ENCODE measurements at places on chromosomes 3 and 15. TPM values are rescaled to one million over a fixed set of nuclear protein-coding genes. Genes with fewer than 3 reads are reported as not detected.

ARGFX gene
- not detected for polyA plus RNA-seq

PYGO1 gene
- polyA plus RNA-seq: not detected

DNA sequence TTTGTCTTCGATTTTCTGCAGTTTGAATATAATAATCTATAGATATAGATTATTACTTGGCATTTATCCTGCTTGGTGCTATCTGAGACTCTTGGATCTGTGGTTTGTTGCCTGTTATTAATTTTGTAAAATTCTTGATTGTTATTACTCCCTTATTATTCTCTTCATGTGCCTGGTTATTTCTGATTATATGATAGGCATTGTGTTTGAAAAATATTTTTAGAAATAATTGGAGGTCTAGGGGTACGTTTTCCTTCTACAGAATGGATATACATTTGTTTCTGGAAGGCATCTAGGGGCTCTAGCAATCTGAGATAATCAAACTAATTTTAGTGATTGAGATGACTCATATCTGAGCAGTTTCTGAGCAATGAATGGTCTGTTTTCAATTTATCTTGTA, 14.9 kb upstream of the CELF6 start:
- DNase-seq: no peak
- H3K27ac ChIP-seq: no peak overlapping the region
- no peak overlapping the region for H3K4me3 ChIP-seq
- H3K36me3 ChIP-seq: peaks cover 15% of the 10 kb centered on the region
- peaks cover 5% of the 10 kb centered on the region for H3K27me3 ChIP-seq
- H3K4me1 ChIP-seq: no peaks in the 10 kb centered on the region

DNA sequence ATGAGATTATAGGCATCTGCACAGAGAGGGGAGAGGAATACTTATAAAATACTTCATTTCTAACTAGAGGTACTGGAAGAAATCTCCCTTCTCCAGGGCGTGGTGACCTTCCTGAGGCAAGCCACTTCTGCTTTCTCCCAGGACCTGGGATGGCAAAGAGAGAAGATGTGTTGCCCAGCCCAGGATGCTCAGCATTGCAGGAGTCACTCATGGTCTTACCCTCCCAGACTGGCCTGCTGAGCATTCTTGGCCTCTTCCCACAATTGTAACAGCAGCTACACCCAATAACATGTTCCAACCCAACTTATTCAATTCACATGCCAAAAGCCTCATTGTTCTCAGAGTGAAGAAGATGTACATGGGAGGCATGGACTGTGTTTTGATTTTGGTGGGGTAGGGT, 37.9 kb downstream of the IL20RB start:
- no peaks in the 10 kb centered on the region for H3K4me1 ChIP-seq
- no peak overlapping the region for H3K27ac ChIP-seq
- H3K4me3 ChIP-seq: no peak overlapping the region
- H3K36me3 ChIP-seq: peaks cover 5% of the 10 kb centered on the region

DNA sequence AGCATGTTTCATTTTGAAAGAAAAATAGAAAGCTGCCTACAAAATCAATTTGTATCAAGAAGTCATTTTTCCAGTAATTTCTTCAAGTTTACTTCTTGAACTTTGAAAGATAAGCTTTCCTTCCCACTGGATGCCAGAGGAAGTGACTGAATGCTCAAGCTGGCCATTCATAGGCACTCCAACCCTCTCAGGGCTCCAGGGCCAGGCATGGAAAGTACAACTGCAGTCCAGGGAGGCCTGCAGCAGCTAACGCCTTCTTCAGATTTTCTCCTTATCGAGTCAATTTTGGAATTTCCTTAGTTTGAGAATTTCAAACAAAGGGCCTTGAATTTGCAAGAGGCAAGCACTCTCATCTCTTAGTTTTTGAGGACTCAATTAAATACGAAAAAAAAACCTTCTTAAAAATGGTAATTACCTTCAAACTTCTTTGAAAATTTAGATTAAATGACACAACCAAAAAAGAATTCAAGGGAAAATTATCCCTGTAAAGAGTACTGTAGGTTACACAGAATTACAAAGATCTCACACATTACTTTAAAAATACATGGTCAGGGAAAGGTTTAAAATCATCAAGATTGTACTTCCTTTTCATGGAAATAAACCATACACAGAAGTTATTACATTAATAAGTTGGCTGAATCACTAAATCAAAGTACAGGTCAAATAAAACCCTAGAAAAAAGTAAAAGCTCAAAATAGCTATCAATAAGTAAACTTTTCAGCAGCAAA, 2.5 kb downstream of the UBP1 start:
- H3K36me3 ChIP-seq: no peaks in the 10 kb centered on the region
- H3K27me3 ChIP-seq: peaks cover 7% of the 10 kb centered on the region
- DNase-seq: no peak
- H3K27ac ChIP-seq: peak overlapping the region; percentile 60
- peak overlapping the region; percentile 96 for H3K4me3 ChIP-seq

DNA sequence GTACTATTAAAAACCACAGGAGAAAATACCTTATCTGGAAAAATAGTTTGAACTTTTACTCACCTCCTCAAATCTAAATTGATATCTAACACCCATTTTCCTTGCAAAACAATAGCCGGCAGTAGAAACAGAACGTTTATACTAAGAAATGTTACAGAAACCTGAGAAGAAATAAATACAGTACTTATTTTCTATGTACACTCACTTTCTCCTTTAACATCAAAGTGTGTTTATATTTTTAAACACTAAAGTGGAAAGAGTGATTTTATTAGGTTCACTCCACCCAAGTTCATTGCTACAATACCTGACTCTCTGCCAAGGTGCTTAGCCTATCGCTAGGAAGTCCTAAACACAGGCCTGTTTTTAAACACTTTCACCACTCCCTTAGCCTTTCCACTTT, 87.8 kb upstream of the TJP1 start:
- H3K27ac ChIP-seq: no peak overlapping the region
- peaks cover 2% of the 10 kb centered on the region for H3K27me3 ChIP-seq
- H3K4me1 ChIP-seq: no peaks in the 10 kb centered on the region
- no peaks in the 10 kb centered on the region for H3K36me3 ChIP-seq
- H3K4me3 ChIP-seq: no peak overlapping the region

GRCh38 chr15:34657469-34658127, 74.1 kb upstream of the GOLGA8B start:
- no peak overlapping the region for H3K27ac ChIP-seq
- peaks cover 5% of the 10 kb centered on the region for H3K27me3 ChIP-seq
- no peaks in the 10 kb centered on the region for H3K36me3 ChIP-seq

DNA sequence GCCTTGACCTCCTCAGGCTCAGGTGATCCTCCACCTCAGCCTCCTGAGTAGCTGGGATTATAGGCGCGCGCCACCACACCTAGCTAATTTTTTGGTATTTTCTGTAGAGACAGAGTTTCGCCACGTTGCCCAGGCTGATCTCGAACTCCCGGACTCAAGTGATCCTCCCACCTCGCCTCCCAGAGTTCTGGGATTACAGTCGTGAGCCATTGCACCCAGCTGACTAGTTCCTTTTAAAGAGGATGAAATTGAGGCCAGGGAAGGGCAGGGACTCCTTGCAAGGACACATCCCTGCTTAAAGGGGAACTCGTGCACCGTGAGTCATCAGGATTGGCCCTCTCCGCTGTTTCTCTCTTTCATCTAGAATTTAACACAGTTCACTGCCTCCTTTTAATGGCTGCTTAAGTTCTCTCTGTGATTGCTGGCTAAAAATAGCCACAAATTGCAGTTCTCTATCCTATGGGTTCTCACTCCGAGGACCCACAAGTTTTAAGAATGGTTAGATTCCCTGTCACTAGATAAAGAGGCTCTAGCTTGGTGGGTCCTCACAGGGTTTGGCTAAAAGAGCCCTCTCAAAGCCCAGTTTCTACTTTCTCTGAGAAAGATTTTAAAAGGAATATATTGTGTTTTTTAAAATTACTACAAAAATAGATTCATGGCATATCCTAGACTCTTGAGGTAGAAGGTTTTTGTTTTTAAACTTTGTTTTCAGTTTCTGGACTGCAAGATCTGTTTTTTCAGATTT, 1.4 kb downstream of the CRTAP start:
- DNase-seq: no peak
- peaks cover 24% of the 10 kb centered on the region for H3K4me1 ChIP-seq
- H3K27me3 ChIP-seq: peaks cover 2% of the 10 kb centered on the region
- H3K4me3 ChIP-seq: peak overlapping the region; percentile 88

- peaks cover 3% of the 10 kb centered on the region for H3K27me3 ChIP-seq
- H3K27ac ChIP-seq: no peak overlapping the region
- H3K4me3 ChIP-seq: no peak overlapping the region
- no peak for DNase-seq
Measured at GRCh38 chr3:108391917-108392593, 95.7 kb downstream of the HHLA2 start.

All from immature natural killer cell (primary cell).